ENCODE measurements at places on chromosomes 7 and 10. TPM values are rescaled to one million over a fixed set of nuclear protein-coding genes. Genes with fewer than 3 reads are reported as not detected.
A peak's percentile ranks its signal among the peaks of the same experiment; 100 is the strongest.

Gene TMEM213
- not detected for total RNA-seq

Gene SEMA3C
- total RNA-seq, result 26.2 TPM

Gene AUTS2
- total RNA-seq, result 0.11 TPM

Gene GBX1
- not detected for total RNA-seq

Gene MRLN
- total RNA-seq, result not detected

Gene PTF1A
- total RNA-seq, result not detected

Gene NKX2-3
- total RNA-seq, result 0.19 TPM

Gene CDC14C
- not detected for total RNA-seq

Gene SFTPA1
- not detected for total RNA-seq

Gene CLCN1
- not detected for total RNA-seq

Gene GALNT17
- total RNA-seq, result 0.03 TPM

Gene EPHA1
- not detected for total RNA-seq

Gene WDR86
- not detected for total RNA-seq

GRCh38 chr7:73470208-73470607, 36.6 kb downstream of the FZD9 start:
- no peak for DNase-seq

GRCh38 chr10:96406091-96406490, 47.3 kb upstream of the OPALIN start:
- no peak for DNase-seq

- DNase-seq, result no peak
Measured at GRCh38 chr7:13898957-13899670, 90.4 kb downstream of the ETV1 start.

GRCh38 chr7:154425271-154425670, 373.1 kb downstream of the DPP6 start:
- no peak for DNase-seq

DNA sequence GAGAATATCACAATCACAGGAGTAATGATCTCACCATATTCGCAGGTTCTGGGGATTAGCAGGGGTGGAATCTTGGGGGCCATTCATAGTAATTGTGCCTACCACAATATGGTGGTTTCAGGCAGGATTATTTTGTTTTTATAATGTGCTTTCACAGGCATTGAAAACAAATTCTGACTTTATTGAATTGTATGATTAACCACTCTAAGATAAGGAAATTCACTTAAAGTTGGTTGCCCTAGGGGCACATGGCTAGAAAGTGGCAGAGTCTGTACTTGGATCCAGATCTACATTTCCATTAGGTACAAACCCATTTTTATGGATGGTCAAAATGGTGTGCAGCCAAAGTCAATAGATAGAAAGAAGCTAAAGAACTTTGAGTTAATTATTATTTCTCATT, 1.7 kb downstream of the CROT start:
- no peak for DNase-seq

GRCh38 chr7:142500366-142500765, 242.5 kb upstream of the PRSS58 start:
- no peak for DNase-seq

DNA sequence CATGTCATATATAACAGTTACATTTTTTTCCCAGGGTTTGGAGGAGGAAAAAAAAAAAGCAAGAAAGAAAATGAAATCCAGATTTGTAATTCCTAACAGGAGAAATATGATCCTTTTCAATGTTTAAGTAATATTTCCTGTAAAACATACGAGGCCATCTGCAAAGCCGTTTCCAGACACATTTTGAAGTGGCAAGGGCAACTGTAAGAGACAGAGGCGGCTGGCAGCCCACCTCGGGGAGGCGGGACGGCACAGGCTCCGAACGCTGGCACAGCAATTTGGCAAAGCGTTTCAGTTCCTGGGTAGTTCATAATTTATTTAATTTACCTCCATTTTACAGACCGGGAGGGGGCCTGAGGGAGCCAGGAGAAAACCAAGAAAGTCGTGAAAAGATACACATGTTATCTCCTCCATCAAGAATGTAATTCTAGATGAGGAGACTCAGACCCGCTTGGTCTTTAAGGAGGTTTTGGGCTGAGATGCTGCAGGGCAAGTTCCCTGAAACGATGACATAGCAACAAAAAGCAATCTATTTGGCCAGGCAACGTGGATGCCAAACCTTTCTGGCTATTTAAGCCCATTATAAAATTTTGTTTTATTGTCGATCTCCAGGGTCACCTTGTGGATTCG, 448.5 kb upstream of the MKI67 start:
- DNase-seq, result no peak

DNA sequence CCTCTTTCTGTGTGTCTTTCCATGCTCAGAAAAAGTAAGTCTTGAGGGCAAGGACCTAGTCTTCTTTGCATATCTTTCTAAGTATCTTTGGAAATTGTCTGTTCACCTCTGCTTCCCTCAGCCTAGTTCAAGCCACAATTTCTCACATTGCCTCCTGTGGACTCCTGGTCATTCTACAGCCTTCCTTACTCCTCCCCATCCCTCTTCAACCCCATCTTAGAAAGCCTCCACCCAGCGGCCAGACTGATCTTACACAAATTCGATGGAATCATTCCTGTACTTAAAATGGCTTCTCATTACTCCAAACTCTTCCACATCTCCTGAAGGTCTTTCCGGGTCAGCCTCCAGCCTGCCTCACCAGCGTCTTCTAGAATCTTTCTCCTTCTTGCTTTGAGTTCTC, 24.1 kb upstream of the AGK start:
- DNase-seq, result peak; percentile 33

- peak; percentile 86 for DNase-seq
Measured at GRCh38 chr7:85041605-85042216, 145.1 kb downstream of the SEMA3D start.

GRCh38 chr7:42735081-42735480, 176.8 kb downstream of the C7orf25 start:
- DNase-seq, result no peak

DNA sequence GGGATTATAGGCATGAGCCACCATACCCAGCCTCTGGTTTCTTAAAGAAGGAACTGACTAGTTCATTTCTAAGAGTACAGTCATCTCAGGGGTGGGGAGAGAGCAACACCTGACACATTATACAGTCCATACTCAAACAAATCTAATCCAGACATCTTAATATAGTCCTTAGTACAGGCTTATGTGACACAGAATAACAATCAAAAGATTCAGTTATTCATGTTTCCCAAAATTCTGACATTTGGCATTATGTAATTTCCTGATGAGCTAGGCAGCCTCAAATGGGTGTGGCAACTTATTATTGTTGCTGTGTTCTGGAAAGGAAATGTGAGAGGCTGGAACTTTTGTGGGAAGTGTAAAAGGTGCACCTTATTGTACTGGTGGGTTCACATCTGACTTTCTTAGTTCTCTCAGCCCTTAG, 116.3 kb downstream of the WDFY4 start:
- DNase-seq, result no peak

DNA sequence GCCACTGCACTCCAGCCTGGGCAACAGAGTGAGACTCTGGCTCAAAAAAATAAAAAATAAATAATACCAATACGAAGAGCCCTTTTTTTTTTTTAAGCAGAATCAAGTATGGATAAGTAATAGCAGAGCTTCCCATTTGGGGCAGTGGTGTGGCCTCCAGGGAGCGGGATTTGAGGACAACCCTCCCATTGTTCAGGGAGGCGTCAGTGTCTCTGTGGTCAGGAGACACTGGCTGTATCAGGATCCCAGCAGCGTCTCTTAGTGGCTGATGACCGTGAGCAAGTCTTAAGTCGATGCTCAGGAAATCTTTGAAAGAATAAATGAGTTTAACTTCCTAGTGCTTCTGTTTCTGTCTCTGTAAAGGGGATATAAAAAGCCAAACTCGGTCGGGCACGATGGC, 25.2 kb upstream of the SH2B2 start:
- peak; percentile 79 for DNase-seq

GRCh38 chr7:78368771-78369170, 570.2 kb downstream of the PHTF2 start:
- DNase-seq, result no peak

DNA sequence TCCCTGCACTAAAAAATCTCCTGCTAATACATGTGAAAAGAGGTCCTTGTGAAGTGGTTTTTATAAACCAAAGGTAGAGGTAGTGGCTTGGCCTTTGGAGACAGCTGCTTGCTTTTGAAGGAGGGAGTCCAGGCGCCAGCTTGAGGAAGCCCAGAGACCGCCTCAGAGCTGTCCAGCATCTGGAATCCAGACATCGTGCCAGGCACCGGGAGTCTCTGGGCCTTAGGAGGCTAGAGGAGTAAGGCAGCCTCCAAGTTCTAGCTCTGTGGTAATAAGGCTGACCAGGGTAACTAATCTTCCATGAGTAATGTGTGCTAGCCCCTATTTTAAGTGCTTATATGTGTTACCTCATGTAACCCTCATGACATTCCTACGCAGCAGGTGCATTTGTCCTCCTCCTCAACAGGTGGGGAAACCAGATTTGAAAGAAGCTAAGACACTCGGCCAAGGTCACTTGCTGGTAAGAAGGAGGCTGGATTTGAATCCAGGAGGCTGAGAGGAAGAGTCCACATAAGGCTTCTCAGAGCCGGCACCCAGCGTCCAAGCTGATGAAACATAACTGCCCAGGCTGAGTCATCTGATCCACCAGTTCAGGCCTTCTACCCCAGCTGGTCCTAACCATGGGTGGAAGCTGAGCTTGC, 26.1 kb downstream of the PRLHR start:
- no peak for DNase-seq

- DNase-seq, result no peak
Measured at GRCh38 chr7:45028138-45028919, 28.3 kb downstream of the CCM2 start.

GRCh38 chr7:38740041-38740440, 108.9 kb upstream of the AMPH start:
- no peak for DNase-seq

Measured in SK-MEL-5 (cell line).